Lung microvascular endothelial cell (primary cell): ENCODE measurements at places on chromosomes 1 and 21. TPM values are rescaled to one million over a fixed set of nuclear protein-coding genes. Genes with fewer than 3 reads are reported as not detected.

DNA sequence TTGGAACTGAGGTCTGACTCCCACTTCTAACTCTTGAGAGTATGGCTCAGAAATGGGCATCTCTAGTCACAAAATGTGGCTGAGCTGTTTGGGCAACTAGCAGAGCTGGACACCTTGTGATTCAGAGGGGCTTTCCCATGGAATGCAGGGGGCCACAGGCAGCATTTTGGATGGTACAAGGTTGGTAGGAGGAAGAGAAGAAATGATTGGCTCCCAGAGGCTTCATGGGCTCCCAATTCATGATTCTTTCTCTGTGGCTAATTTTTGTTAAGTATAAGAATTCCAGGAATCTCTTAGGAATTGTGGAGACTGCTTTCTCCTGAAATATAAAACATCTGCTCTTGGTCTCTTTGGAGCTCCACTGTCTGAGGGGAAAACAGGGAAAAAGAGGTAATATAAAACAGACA, 49.7 kb downstream of the PBX1 start:
- DNase-seq, result no peak

DNA sequence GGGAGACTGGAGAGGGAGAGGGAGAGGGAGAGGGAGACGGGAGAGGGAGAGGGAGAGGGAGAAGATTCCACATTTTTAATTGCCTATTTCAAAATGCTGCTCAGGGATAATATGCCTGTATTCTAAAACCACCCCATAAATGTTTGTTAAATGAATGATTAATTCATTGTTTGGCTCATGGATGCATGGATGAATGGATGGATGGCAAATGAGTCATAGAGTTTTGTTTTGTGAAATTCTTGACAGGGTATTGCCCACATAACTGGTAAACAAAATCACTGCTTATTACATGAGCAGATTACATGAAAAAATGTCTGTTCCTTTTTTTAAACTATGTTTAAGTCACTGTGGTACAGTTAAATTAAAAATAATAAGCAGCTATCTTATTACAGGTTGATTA, 220.4 kb downstream of the ZP4 start:
- no peak for DNase-seq

Gene GUK1
- 590 and 952 TPM in 2 replicates for total RNA-seq

Gene IFI44
- 3.2 and 15.0 TPM in 2 replicates for total RNA-seq

- no peak for DNase-seq
Measured at GRCh38 chr1:22089134-22089571, 36.6 kb downstream of the CDC42 start.

GRCh38 chr1:186985889-186986491, 157.2 kb downstream of the PLA2G4A start:
- DNase-seq, result peak; percentile 91

- peak; percentile 36 for DNase-seq
Measured at GRCh38 chr1:212488436-212489283, 55.9 kb downstream of the NENF start.

- no peak for DNase-seq
Measured at GRCh38 chr1:63883494-63884235, 109.8 kb downstream of the ROR1 start.

DNA sequence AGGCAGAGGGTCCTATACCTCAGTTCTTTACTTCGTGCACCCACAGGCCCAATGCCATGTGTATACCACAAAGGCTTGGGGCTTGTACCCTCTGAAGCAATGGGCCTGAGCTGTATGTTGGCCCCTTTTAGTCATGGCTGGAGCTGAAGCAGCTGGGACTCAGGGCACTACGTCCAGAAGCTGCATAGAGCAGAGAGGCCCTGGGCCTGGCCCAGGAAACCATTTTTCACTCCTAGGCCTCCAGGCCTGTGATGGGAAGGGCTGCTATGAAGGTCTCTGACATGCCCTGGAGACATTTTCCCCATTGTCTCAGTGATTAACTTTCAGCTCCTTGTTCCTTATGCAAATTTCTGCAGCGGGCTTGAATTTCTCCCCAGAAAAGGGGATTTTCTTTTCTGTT, 48.1 kb upstream of the VTCN1 start:
- DNase-seq, result no peak
